ENCODE measurements at places on chromosomes 7 and 10. TPM values are rescaled to one million over a fixed set of nuclear protein-coding genes. Genes with fewer than 3 reads are reported as not detected.

GRCh38 chr7:22613496-22613895 is 113.5 kb upstream of the IL6 start:
- no peak for DNase-seq

- no peak for DNase-seq
Measured at GRCh38 chr7:27245798-27246691, 3.4 kb downstream of the EVX1 start.

DNA sequence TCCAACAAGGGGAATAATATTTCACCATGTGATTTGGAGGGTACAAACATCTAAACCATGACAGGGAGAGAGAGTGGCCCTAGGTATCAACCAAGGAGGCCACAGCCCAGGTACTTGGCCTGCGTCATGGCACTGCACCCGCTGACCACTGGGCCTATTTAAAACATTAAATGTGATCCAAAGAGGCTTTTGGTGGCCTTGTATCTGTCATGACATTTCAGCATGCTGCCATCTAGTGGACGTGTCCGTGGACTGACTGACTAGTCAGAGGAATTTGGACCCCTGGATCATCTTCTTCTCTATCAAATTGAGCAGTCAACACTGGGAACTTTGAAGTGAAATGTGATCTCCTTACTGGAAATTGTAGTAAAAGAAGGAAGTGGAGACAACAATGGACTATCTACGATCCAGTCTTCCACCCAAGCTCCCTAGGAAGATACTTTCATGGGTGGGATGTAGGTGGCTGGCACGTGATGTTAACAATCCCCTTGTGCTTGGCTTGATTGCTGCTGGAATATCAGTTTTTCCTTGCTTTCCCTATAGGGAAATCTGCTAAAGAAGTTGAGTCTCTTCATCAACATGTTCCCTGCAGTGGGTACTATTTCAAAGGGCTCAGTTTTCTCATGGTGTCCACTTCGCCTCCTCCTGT is 24.6 kb upstream of the ITGA8 start:
- DNase-seq, result no peak

DNA sequence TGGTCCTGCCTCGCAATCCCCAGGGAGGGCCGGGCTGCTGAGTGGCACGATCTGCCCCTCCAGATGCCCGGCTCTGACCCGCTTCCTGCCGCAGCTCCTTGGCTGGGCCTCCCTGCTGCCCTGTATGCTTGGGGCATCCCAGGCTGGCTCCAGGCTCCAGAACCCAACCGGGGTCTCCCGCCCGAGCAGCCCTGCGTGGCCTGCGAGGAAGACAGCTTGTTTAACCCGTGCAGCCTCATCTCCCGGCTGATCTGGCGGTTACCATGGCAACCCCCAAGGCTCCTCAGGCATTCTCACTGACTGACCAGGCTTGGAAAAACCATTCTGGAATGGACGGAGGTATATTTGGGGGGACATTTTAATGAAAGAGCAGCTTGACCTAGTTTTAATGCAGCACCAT is 232.4 kb upstream of the MYO3A start:
- no peak for DNase-seq

GRCh38 chr7:50798126-50798525 is 15.4 kb upstream of the GRB10 start:
- no peak for DNase-seq

GRCh38 chr7:26525398-26526264 is 234.0 kb downstream of the SNX10 start:
- DNase-seq, result no peak

GRCh38 chr7:132696332-132696731 is 120.1 kb upstream of the PLXNA4 start:
- no peak for DNase-seq

- DNase-seq, result no peak
Measured at GRCh38 chr10:120022357-120022756, 129.8 kb downstream of the SEC23IP start.

DNA sequence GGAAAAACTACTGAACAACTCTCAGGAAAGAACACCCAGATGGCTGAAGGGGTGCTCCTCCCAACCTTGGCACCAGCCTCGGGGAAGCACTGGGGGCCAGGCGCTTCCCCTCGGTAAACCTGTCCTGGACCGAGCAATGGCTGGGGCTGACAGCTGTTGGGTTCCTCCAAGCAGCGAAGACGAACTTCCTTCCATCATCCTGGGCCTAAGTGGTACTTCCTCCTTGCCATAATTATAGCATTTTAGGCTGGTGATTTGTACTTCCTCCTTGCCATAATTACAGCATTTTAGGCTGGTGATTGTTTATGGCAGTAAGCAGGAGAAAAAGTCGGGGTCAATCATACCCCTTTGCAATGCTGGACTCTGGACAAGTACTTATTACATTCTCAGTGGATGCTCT is 69.3 kb downstream of the MYOF start:
- no peak for DNase-seq

DNA sequence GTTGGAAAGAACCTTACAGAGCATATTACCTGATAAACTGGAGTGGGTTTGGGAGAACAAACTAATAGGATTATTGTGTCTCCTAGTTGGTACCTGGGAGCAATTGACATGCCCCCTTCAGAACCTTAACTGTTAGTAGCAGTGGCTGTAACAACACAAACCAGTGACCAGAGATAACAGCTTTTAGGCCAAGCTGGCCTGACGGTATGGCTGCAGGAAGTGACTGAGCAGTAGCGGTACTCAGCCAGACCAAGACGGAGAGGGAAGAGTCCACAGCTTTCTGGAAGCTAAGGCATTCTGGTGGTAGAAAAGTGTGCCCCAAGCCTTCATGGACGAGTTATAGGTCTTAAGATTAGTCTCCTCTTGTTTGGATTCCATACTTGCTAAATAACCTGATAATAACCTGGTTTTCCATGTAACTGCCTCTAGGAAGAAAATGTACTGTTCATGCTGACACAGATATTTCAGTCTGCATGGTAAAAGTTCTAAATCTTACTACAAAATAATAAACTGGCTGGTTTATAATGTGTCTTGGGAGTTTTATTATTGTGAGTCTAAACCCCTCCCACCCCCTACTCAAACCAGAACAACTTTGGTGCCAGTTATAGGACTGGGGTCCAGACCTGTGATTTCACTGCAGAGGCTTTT is 11.3 kb downstream of the NOLC1 start:
- DNase-seq, result no peak

GRCh38 chr7:80611779-80612178 is 26.7 kb upstream of the CD36 start:
- DNase-seq, result peak; percentile 64

SPDYE3 gene
- total RNA-seq, result not detected

PRR15 gene
- 11.8 TPM for total RNA-seq

EPO gene
- total RNA-seq, result not detected

FAM25A gene
- total RNA-seq, result not detected

ATOH7 gene
- total RNA-seq, result not detected

VSIR gene
- total RNA-seq, result 34.7 TPM

GHRHR gene
- not detected for total RNA-seq

SEC31B gene
- total RNA-seq, result 18.1 TPM

NKX2-3 gene
- total RNA-seq, result 0.15 TPM
